ENCODE measurements at places on chromosomes 12 and 14.

DNA sequence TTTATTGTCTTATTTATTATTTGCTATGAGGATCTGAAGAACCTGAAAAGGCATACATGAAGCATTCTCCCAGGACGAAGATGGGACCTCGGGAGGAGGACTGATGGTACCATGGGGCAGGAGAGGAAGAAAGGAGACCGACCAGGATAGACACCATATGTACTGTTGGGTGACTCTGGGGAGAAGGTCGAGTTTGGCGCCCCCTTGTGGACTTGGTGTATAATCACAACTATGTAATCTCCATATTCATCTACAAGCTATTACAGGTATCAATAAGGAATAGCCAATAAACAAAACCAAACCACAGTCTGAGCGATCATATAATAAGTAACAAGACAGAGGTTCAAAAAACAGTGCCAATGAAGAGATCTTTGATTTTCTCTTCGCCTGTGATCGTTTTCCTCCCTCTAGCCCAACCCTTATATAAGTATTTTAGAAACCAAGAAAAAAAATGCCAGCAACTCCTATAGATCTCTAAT, 139.1 kb downstream of the SPTSSA start:
- peak; percentile 54 for DNase-seq

DNA sequence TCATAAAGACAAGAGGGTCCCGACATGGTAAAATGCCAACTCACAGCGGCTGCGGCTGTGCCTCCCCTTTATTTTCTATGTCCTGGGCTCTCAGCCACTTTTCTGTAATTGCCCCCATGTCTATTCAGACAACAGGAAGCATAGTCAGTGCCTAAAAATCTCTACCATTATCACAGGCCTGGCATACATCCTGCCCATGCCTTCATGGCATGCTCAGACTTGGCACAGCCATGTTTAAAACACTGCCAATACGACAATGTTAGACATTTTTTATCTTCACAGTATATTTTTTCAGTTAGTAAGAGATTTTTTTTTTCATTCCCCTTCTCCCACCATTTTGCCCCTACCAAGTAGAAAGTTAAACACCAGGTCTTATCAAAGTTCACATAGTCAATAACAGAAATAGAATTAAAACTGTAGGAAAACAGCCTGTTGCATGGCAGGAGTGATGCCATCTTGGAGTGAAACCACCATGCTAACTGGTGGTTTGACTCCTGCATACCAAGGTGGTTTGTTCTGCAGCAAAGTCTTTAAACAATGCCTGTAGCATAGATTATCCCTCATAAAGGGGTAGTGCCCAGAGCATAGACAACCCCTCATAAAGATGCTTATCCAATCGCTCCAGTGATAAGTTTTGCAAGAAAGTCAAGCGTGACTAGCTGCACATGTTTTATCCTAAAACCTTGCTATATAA, 18.9 kb upstream of the CERS5 start:
- no peak for DNase-seq

GRCh38 chr12:113917393-113917792, 48.7 kb downstream of the RBM19 start:
- no peak for DNase-seq

DNA sequence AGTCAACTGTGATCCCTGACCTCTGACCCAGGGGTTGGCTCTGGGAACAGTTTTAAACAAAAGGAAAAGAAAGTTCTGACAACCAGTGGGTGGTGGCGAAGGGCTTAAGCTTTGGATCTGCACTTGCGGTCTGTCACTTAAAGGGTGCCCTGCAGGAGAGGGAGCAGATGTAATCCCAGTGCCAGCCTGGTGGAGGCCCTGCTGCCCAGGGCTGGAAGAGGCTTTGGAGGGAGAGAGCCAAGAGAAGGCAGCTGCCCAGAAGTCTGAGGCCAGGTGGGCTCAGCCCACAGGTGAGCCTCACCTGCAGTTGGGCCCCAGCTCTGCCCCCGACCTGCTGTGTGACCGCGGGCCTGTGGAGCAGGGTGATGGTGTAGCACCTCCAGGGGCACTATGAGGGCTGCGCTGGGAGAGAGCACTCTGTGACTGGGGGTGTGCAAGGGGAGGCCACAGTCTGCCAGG, 19.1 kb downstream of the SH2B3 start:
- DNase-seq: no peak

DNA sequence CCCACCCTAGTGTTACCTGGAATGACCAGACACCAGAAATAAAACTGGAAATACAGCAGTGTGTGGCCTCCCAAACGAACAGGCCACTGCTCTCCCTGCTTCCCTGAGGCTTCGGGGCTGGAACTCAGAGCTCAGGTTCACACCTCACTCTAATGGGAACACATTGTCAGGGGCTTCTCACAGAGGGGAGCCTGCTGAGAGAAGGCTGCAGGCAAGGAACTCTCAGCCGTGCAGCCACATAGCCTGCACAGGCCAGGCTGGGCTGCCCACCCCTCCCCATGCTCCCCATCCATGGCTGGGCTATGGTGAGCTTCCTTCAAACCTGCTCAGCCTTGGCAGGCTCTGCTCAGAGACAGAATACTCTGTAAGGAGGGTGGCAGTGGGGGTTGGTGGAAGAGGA, 302.5 kb downstream of the EMP1 start:
- no peak for DNase-seq

DNA sequence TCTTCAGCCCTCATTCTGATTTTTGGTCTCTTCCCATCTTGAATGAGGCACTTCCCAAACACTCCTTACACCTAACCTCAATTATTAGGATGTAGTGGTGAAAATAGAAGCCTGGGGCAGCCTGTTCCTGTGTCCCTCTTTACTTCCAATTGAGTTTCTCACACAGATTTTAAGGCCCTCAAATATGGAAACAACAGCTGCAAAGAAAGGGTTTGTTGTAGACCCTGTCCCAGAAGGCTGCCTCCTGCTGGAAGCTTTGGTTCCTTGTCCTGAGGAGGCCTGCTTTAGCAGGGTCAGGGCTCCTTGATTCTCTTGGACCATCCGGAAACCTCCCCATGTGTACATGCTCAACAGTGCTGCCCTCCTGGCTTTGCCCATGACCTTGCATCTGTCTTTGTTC, 101.3 kb downstream of the TGFB3 start:
- no peak for DNase-seq

DNA sequence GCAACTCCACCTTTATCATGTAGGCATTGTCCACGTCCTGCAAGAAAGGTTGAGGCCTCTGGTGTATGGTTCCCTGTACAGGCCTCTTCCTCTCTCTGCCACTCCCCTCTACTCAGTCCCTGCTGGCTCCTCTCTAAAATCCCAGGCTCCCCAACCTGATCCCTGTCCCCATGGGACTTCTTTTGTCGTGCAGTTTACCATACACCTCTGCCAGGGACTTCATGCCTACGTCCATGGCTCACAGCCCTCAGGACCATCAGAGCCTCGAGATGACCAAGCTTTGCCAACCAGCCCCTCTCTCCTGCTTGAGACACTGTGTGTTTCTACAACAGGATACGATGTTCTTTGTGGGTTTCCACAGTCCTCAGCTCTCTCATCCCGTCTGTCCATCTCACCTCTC, 2.9 kb downstream of the KRT2 start:
- no peak for DNase-seq

GRCh38 chr14:91586410-91586809, 76.3 kb upstream of the PPP4R3A start:
- no peak for DNase-seq

- no peak for DNase-seq
Measured at GRCh38 chr12:68378872-68379606, 46.9 kb upstream of the MDM1 start.

DNA sequence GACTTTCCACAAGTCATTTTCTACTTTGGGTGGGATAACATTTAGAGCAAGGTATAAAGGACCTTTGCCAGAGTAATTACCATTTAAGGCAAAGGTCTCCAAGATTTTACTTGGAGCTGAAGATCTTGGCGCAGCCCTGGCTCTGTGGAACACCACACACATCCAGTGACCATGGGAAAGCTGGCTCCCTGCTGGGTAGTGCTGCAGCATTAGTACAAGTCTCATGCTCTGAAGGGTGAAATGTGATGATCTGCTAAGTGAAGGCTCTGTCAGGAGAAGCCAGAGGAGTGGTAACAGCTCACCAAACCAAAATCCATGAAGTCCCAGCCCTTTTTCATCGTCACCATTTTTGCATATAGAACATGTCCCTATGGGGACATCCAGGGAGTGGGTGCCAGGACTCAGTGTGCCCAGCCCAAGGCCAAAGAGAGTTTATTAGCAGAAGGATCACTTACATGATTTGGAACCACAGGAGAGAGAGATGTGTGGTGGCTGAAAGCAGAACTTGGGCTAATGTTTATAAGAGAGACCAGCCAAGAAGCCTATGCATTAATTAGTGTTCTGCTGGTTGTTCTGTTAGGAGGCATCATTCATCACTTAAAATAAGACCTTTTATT, 110.7 kb downstream of the SLC38A6 start:
- no peak for DNase-seq

- DNase-seq: peak; percentile 21
Measured at GRCh38 chr12:72330301-72330700, 58.1 kb downstream of the TRHDE start.

DNA sequence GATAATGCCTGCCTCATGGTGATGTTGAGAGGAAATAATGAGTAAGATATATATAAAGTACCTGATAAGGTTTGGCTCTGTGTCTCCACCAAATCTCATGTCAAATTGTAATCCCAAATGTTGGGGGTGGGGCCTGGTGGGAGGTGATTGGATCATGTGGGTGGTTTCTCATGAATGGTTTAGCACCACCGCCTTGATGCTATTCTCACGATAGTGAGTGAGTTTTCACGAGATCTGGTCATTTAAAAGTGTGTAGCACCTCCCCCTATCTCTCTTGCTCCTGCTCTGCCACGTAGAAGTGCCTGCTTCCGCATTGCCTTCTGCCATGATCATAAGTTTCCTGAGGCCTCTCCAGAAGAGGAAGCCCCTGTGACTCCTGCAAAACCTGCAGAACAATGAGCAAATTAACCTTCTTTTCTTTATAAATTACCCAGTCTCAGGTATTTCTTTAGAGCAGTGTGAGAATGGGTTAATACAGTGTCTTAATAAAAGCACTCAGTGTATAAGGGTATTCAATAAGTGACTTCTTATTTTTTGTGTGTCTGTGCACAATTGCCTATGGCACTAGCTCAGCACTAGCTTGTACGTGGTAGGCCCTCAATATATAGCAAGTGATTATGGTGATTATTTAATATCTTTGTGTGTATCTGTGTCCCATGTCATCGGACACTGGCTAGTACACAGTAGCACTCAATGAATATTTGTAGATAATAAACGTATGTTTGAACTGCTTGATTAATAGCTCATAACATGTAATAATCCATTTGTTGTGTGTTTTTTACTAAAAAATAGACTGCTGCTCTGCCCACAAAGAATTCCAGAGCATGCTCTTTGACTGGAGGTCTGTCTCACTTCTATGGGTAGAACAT, 138.1 kb upstream of the LMNTD1 start:
- no peak for DNase-seq

- DNase-seq: no peak
Measured at GRCh38 chr14:88698651-88699050, 94.1 kb downstream of the EML5 start.
